ENCODE measurements at places on chromosomes 7 and 10. TPM values are rescaled to one million over a fixed set of nuclear protein-coding genes. Genes with fewer than 3 reads are reported as not detected.
A peak's percentile ranks its signal among the peaks of the same experiment; 100 is the strongest.

The CRHR2 gene
- total RNA-seq = not detected

GRCh38 chr7:34612661-34613060 lies 45.4 kb upstream of the NPSR1 start:
- H3K27me3 ChIP-seq = no peaks in the 10 kb centered on the region
- no peak overlapping the region for H3K4me3 ChIP-seq
- DNase-seq = no peak
- no peaks in the 10 kb centered on the region for H3K36me3 ChIP-seq
- H3K27ac ChIP-seq = peak overlapping the region; percentile 59
- peaks cover 5% of the 10 kb centered on the region for H3K4me1 ChIP-seq

The PALD1 gene
- total RNA-seq = 5.6 TPM

The CC2D2B gene
- 0.78 TPM for total RNA-seq

The VGF gene
- total RNA-seq = 0.36 TPM

GRCh38 chr7:151088856-151089699 lies 2.8 kb downstream of the AGAP3 start:
- peaks cover 2% of the 10 kb centered on the region for H3K36me3 ChIP-seq
- peaks cover 33% of the 10 kb centered on the region for H3K4me1 ChIP-seq
- peak overlapping the region; percentile 64 for H3K4me3 ChIP-seq
- H3K27ac ChIP-seq = peak overlapping the region; percentile 83

DNA sequence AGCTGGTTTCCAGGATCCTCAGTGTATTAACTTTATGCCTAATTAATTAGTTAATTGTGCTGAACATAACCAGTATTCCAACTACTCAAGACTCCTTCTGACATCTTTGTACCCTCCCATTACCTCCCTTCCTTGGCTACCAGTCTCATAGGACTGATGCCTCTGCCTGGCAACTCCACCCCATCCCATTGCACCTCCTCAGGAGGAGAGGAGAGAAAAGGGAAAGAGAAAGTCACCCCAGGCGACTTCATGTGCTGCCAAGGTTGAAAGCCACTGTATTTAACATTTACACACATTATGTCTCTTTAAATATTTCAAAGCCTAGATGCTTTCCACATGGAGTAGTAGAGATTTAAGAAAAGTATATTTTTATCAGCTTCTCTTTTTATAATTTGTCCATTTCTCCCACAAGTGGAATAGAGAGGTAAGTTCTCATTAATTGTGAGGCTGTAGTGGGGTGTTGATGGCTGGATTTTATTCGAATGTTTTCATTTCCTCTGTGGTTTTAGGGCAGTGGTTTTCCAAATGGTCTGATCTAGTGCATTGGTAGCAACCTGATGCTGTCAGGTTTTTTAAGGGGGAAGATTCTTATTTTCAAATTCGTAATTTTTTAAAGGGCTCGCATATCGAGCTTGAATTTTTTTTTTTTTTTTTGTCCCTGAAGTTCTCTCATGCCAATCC lies 148.0 kb downstream of the BICC1 start:
- DNase-seq = no peak
- peaks cover 19% of the 10 kb centered on the region for H3K27me3 ChIP-seq
- peaks cover 17% of the 10 kb centered on the region for H3K36me3 ChIP-seq
- no peak overlapping the region for H3K4me3 ChIP-seq

GRCh38 chr7:129376076-129376777 lies 58.0 kb upstream of the STRIP2 start:
- H3K27me3 ChIP-seq = no peaks in the 10 kb centered on the region
- peaks cover 2% of the 10 kb centered on the region for H3K4me1 ChIP-seq
- no peak overlapping the region for H3K27ac ChIP-seq
- no peak for DNase-seq

All from mesothelial cell of epicardium (in vitro differentiated cells).